ENCODE measurements at places on chromosomes 1 and 21. TPM values are rescaled to one million over a fixed set of nuclear protein-coding genes. Genes with fewer than 3 reads are reported as not detected.

Gene ADORA3
- not detected for total RNA-seq

DNA sequence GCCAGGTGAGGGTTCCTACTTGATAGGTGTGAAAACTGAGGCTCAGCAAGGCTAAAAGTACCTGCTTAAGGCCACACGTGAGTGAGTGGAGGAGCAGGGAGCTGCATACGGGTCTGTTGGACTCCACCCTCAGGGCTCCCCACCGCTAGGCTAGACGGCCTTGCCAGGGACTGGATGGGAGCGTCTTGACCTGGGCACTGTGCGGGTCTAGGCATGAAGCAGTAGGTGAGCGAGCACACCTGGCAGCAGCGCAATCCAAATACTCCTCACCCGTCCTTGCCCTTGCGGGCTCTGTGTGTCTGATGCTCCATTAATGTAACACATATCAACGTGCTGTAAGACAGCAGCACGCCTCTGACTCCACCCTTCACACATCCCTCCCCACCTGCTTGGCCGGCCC is 94.0 kb downstream of the LACTBL1 start:
- no peak for DNase-seq

DNA sequence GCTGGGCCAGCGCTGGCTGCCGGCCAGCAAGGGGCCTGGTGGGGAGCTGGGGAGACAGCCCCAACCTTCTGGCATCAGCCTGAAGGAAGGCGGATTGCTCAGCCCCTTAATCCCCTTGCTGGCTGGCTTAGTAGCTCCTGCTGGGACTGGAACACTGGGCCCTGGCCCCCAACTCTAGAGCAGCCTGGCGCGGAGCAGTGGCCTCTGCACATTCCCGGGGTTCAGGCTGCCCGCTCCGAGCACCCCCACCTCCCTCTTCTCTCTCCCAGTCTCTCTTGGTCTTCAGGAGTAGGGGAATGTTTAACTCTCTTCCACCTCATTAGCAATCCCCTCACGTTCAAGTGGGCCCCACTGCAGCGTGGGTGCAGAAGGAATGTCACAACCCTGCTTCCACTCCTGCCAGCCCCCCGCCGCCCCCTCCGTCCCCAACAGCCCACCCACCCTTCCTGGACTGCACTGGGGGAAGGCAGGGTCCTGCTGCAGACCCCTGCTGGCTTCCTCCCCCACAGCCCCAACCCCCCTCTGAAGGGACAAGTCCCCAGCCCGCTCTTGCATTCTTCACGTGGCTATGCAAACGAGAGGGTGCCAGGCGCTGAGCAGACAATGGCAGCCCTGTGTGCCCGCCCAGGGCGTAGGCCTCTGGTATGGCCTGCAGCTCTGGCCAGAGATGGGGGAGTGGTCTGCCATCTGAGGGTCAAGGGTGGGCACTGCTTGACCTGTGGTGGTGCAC is 980 bp upstream of the CLDN19 start:
- no peak for DNase-seq

- no peak for DNase-seq
These were observed 2.6 kb downstream of the NME7 start for GRCh38 chr1:169364948-169365347.

- DNase-seq = no peak
These were observed 202.9 kb downstream of the BRINP3 start for GRCh38 chr1:190274721-190275120.

- DNase-seq = no peak
These were observed 15.2 kb upstream of the NBPF1 start for GRCh38 chr1:16628361-16629111.

DNA sequence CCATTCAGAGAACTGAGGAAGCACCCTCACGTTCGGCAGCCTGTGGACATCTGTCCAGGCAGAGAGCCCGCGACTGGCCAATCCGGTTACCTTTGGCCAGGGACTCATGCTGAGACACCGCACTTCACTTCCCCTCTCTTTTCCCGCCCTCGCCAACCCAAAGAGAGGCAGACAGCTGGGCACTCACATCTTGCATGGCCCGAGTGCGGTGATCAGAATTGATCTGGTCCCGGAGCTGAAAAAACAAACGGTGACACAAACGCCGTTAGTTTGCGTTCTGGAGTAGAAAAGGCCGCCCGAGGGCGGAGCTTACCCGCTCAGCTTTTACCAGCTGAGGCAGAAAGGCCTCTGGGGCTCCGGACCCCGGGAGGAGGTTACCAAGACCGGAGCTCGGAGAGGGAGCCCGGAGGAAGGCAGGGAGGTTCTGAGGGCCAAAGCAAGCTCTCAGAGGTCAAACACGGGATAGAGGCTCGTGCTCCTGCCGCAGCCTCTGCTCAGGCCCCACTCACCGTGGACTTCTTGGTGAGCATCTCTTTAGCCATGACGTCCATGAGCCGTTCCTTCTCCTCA is 376 bp downstream of the SF3A3 start:
- peak; percentile 23 for DNase-seq

GRCh38 chr1:155272466-155273342 is 600 bp downstream of the CLK2 start:
- DNase-seq = peak; percentile 67

DNA sequence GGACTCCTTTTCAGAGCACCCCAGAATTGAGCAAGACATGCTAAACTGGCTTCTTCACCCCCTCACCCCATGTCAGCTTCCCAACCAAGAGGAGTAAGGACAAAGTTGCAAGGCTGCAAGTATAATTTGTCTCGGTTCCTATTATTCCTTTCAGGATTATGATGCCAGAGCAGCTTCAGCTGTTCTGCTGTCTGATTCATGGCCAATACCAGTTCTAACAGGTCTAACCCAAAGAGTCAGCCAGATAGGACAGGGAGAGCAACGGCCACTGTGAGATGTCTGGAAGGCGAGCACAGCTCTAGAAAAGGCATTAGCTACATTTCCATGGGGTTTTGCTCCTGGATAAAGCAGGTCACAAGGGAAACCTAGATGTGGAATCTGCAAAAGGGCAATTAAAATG is 53.3 kb upstream of the HOOK1 start:
- DNase-seq = peak; percentile 30
